ENCODE measurements at places on chromosomes 3 and 15. TPM values are rescaled to one million over a fixed set of nuclear protein-coding genes. Genes with fewer than 3 reads are reported as not detected.
A peak's percentile ranks its signal among the peaks of the same experiment; 100 is the strongest.

Gene MEIS2
- total RNA-seq, result 10.0 TPM

DNA sequence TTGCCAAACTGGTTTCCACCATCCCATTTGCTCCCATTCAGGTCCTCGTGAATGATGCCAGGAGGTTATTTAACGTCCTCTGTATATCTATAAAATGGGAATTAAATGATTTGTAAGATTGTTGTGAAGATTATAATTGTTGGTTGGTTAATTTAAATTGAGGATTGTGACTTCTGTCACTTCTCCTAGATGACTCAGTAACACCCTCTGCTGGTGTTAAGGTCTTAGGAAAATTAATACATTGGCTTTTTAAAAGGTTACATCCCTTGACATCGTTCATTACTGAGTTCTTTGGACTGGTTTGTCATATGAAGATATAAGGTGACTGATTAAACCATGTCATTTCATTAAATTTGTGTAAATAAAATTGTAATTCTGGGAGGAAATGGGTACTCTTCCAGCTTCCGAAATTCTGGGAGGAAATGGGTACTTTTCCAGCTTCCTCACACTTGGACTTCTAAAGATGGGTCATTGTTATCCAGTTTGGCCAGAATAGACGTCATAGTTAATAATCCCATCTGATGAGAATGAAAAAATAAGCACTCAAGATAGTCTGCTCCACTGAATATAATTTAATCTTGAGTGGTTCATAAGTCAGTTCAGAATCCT lies 33.3 kb upstream of the PAQR5 start:
- DNase-seq, result peak; percentile 58
- no peaks in the 10 kb centered on the region for H3K27me3 ChIP-seq
- no peaks in the 10 kb centered on the region for H3K4me1 ChIP-seq
- no peaks in the 10 kb centered on the region for H3K36me3 ChIP-seq
- H3K4me3 ChIP-seq, result no peak overlapping the region
- no peak overlapping the region for H3K27ac ChIP-seq

- H3K27ac ChIP-seq, result no peak overlapping the region
- no peaks in the 10 kb centered on the region for H3K36me3 ChIP-seq
- no peak overlapping the region for H3K4me3 ChIP-seq
- H3K4me1 ChIP-seq, result peaks cover 38% of the 10 kb centered on the region
- no peak for DNase-seq
- no peaks in the 10 kb centered on the region for H3K27me3 ChIP-seq
These were observed 243.9 kb downstream of the OPA1 start for GRCh38 chr3:193836918-193837317.

- no peaks in the 10 kb centered on the region for H3K4me1 ChIP-seq
- H3K36me3 ChIP-seq, result no peaks in the 10 kb centered on the region
- no peaks in the 10 kb centered on the region for H3K27me3 ChIP-seq
- H3K27ac ChIP-seq, result no peak overlapping the region
- H3K4me3 ChIP-seq, result peak overlapping the region; percentile 76
These were observed 950 bp downstream of the ANKDD1A start for GRCh38 chr15:64912379-64913325.

Gene LEKR1
- 0.98 TPM for total RNA-seq

- H3K27ac ChIP-seq, result no peak overlapping the region
- no peak overlapping the region for H3K4me3 ChIP-seq
- H3K36me3 ChIP-seq, result peaks cover 16% of the 10 kb centered on the region
These were observed 35.5 kb downstream of the PTH1R start for GRCh38 chr3:46912986-46913385.

- H3K4me1 ChIP-seq, result peaks cover 54% of the 10 kb centered on the region
- no peaks in the 10 kb centered on the region for H3K27me3 ChIP-seq
- H3K36me3 ChIP-seq, result no peaks in the 10 kb centered on the region
- peak; percentile 69 for DNase-seq
- H3K27ac ChIP-seq, result peak overlapping the region; percentile 72
- peak overlapping the region; percentile 84 for H3K4me3 ChIP-seq
These were observed 263 bp upstream of the UTS2B start for GRCh38 chr3:191330530-191331048.

Gene HHATL
- not detected for total RNA-seq

Gene ZIC4
- total RNA-seq, result not detected

- no peaks in the 10 kb centered on the region for H3K27me3 ChIP-seq
- H3K27ac ChIP-seq, result no peak overlapping the region
- no peak overlapping the region for H3K4me3 ChIP-seq
These were observed 13.9 kb downstream of the FILIP1L start for GRCh38 chr3:100100425-100100824.

Gene NRG4
- total RNA-seq, result 3.1 TPM

- no peak overlapping the region for H3K27ac ChIP-seq
- H3K4me3 ChIP-seq, result no peak overlapping the region
- DNase-seq, result no peak
- no peaks in the 10 kb centered on the region for H3K27me3 ChIP-seq
- H3K36me3 ChIP-seq, result peaks cover 33% of the 10 kb centered on the region
These were observed 25.6 kb downstream of the IQCB1 start for GRCh38 chr3:121809249-121809648.

Gene ZNF662
- total RNA-seq, result 0.04 TPM

DNA sequence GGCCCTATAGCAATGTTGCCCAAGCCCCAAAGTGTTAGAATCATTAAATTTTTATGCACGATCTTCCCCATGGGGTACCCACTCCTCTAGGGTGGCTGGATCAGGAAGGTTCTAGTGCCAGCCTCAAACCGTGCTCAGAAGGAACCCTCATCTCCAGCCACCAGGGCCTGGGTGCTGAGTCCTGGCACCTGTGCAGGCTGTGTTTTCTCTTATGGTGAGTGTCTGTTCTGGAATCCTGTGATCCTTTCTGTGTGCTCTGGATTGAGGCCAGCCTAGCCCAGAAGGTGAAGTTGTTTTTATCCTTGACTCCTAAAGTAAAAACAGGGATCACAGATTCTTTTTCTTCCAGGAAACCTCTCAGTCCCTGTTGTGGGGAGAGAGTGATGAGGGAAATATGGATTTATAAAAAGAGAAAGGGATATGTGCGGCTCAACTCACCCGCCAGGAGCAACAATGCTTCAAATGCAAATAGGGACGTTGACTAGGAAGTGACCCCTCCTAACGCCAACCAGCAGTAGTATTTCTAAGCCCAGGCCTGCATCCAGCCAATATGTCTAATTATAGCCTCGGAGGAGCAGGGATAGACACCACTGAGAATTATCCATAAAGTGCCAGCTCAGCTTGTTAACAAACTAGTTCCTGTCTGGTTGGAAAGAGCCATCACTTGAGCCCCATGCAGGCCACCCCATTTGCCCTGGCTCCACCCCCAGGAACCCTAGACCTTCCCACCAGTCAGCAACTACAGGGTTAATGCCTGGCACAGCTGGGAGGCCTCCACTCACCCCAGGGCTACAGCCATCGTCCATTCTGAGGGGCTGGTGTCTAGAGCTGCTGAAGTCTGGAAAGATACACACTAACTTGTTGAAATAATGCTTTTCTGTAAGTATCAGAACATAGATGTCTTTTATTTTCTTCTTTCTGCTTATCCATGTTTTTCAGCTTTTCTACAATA lies 513.5 kb upstream of the PROK2 start:
- H3K36me3 ChIP-seq, result no peaks in the 10 kb centered on the region
- no peaks in the 10 kb centered on the region for H3K4me1 ChIP-seq

DNA sequence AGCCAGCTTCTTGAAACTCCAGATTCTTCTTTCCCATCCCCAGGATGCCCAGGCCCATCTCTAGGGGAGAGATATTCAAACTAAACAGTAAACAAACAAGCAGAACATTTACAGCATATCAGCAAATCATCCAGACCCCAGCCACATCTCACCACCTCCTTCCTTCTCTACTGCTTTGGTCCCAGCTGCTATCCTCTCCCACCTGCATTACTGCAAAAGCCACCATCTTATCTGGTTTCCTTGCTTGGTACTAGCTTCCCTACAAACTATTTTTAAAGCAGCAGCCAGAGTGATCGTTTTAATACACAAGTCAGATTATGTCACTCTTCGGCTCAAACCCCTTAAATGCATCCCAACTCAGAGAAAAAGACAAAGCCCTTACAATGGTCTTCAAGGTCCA lies 4.8 kb downstream of the LYSMD2 start:
- no peaks in the 10 kb centered on the region for H3K27me3 ChIP-seq
- H3K27ac ChIP-seq, result no peak overlapping the region
- DNase-seq, result no peak
- no peaks in the 10 kb centered on the region for H3K36me3 ChIP-seq
- H3K4me3 ChIP-seq, result no peak overlapping the region
- peaks cover 12% of the 10 kb centered on the region for H3K4me1 ChIP-seq

Gene SV2B
- total RNA-seq, result not detected

Gene CPNE4
- not detected for total RNA-seq

Gene PRTG
- total RNA-seq, result 1.4 TPM

GRCh38 chr3:146142757-146143156 lies 18.2 kb downstream of the PLOD2 start:
- peak; percentile 51 for DNase-seq
- H3K27ac ChIP-seq, result no peak overlapping the region
- H3K36me3 ChIP-seq, result peaks cover 19% of the 10 kb centered on the region
- no peaks in the 10 kb centered on the region for H3K27me3 ChIP-seq
- H3K4me3 ChIP-seq, result no peak overlapping the region

DNA sequence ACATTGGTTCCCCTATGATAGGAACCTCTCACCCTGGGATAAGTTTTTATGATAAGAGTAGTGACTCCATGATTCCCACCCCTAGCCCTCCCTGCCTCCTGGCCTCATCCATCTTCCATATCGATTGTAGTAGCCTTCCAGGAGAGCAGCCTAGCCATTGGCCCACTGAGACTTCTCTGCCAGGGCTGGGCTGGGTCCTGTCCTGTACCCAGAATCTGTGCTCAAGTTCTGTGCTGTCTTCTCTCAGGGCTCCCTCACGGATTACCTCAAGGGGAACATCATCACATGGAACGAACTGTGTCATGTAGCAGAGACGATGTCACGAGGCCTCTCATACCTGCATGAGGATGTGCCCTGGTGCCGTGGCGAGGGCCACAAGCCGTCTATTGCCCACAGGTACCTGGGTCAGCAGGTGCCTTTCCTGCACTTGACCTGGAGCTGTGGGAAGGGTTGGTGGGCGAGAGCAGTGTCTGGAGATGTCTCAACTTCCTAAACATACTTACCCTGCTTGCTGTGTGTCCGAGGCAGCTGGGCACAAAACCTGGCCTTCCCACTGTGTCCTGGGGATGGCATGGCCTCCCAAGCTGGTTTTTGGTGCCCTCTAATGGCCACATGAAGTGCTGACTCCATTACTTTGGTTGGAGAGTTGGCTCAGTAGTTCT lies 16.6 kb upstream of the EXOG start:
- no peaks in the 10 kb centered on the region for H3K36me3 ChIP-seq
- peak; percentile 76 for DNase-seq
- H3K27me3 ChIP-seq, result no peaks in the 10 kb centered on the region
- no peaks in the 10 kb centered on the region for H3K4me1 ChIP-seq
- no peak overlapping the region for H3K27ac ChIP-seq

- DNase-seq, result no peak
- no peaks in the 10 kb centered on the region for H3K27me3 ChIP-seq
- H3K36me3 ChIP-seq, result no peaks in the 10 kb centered on the region
- H3K4me1 ChIP-seq, result peaks cover 28% of the 10 kb centered on the region
- no peak overlapping the region for H3K27ac ChIP-seq
These were observed 141.5 kb upstream of the TBL1XR1 start for GRCh38 chr3:177338697-177339219.

- H3K27me3 ChIP-seq, result peaks cover 89% of the 10 kb centered on the region
- H3K4me3 ChIP-seq, result no peak overlapping the region
- H3K4me1 ChIP-seq, result no peaks in the 10 kb centered on the region
- H3K36me3 ChIP-seq, result no peaks in the 10 kb centered on the region
- DNase-seq, result no peak
- no peak overlapping the region for H3K27ac ChIP-seq
These were observed 291.0 kb upstream of the CHRM5 start for GRCh38 chr15:33677238-33677830.

- H3K4me1 ChIP-seq, result peaks cover 17% of the 10 kb centered on the region
- DNase-seq, result no peak
- no peak overlapping the region for H3K4me3 ChIP-seq
- H3K27me3 ChIP-seq, result no peaks in the 10 kb centered on the region
- H3K36me3 ChIP-seq, result no peaks in the 10 kb centered on the region
- no peak overlapping the region for H3K27ac ChIP-seq
These were observed 168.5 kb upstream of the STT3B start for GRCh38 chr3:31364188-31364587.

GRCh38 chr15:80743189-80743833 lies 35.9 kb upstream of the CEMIP start:
- H3K27me3 ChIP-seq, result no peaks in the 10 kb centered on the region
- H3K4me3 ChIP-seq, result no peak overlapping the region
- H3K36me3 ChIP-seq, result no peaks in the 10 kb centered on the region
- DNase-seq, result peak; percentile 86

DNA sequence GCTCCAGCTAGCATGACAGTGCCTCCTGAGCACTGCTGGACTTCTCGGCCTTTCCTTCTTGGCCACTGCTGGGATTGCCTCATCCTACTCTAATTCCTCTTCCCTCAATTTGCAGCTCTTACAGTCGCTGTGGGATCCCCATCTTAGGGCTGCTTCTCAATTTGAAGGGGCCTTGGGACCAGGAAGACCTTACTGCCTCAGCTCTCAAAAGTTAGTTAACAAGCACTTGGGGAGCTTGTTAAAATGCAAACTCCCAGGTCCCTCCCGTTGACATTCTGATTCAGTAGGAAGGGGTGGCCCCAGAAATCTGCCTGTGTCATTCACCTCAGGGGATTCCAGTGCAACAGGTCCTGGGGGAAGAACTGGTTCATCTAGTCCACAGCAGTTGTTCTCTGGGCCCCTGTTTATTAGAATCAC lies 14.8 kb downstream of the BDH1 start:
- peak; percentile 80 for DNase-seq
- H3K27me3 ChIP-seq, result no peaks in the 10 kb centered on the region
- H3K27ac ChIP-seq, result peak overlapping the region; percentile 86
- no peaks in the 10 kb centered on the region for H3K36me3 ChIP-seq
- no peak overlapping the region for H3K4me3 ChIP-seq
- H3K4me1 ChIP-seq, result peaks cover 27% of the 10 kb centered on the region

Gene AHSG
- not detected for total RNA-seq

DNA sequence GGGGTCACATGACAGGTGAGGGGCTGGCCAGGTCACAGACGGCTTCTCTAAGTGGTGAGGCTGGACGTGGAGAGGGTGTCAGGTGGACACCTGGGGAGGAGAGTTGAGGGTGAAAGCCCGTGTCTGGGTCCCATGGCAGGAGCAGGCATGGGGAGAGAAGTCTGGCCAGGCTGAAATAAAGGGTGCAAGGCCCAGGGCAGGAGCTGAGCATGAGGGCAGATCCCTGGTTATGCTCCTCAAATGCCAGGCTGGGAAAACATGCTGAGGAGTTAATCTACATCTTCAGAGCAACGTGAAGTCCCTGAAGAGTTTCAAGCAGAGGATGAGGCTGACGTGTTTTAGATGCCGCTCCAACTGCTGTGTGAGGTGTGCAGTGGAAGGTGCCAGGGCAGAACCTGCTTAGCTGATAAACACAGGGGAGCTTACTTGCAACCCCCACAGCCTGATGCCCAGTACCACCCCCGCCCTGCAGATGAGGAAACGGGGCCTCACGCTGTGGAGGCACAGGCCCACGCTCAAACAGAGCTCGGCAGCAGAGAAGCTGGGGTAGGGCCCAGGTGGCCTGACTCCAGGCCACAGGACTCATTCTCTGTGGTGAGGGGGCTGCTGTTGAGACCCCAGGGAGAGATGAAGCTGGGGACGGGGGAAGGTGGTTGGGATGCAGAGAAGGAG lies 40.5 kb downstream of the HCN4 start:
- no peaks in the 10 kb centered on the region for H3K27me3 ChIP-seq
- H3K4me1 ChIP-seq, result no peaks in the 10 kb centered on the region
- no peaks in the 10 kb centered on the region for H3K36me3 ChIP-seq
- no peak overlapping the region for H3K4me3 ChIP-seq
- DNase-seq, result no peak

Gene KLHL40
- not detected for total RNA-seq

GRCh38 chr15:88619796-88620195 lies 1.3 kb upstream of the AEN start:
- no peak overlapping the region for H3K4me3 ChIP-seq
- H3K27ac ChIP-seq, result no peak overlapping the region
- H3K4me1 ChIP-seq, result peaks cover 32% of the 10 kb centered on the region
- no peak for DNase-seq
- peaks cover 10% of the 10 kb centered on the region for H3K36me3 ChIP-seq
- no peaks in the 10 kb centered on the region for H3K27me3 ChIP-seq
